ENCODE measurements at places on chromosomes 11 and 22.

DNA sequence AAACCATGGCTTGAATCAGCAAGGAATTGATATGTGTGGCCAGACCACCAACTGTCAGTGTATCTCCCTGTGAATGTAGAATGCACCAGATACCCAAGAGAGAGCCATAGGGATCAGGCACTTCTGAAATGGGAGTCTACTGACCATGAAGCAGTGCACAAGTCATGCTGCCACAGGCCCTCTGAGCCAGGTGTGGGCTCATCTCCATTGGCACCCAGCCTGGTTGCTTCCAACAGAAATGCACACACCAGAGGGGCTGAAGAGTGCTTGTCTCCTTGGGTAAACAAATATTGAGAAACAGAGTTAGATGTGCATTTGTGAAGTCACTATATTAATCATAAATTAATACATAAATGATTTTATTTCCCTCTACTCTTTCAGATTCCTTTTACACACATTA lies 28.4 kb upstream of the PANX1 start:
- no peak for DNase-seq

DNA sequence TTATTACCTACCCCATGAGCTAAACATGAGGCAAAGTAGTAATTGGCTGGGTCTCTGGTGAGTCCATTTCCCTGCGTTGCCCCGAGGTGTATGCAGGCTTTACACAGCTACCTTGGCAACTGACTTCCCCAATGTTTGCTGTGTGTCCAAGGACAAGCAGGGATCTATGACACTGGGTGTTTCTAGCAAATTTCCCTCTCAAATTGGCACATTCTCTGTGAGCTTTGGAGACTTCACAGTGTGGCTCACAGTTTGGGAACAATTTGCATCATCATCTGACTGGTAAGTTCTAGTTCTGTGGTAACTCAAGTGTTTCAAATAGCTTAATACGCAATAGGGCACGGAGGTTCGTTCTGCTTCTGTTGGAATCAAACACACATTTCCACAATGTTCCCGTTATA lies 12.5 kb downstream of the NNMT start:
- no peak for DNase-seq

DNA sequence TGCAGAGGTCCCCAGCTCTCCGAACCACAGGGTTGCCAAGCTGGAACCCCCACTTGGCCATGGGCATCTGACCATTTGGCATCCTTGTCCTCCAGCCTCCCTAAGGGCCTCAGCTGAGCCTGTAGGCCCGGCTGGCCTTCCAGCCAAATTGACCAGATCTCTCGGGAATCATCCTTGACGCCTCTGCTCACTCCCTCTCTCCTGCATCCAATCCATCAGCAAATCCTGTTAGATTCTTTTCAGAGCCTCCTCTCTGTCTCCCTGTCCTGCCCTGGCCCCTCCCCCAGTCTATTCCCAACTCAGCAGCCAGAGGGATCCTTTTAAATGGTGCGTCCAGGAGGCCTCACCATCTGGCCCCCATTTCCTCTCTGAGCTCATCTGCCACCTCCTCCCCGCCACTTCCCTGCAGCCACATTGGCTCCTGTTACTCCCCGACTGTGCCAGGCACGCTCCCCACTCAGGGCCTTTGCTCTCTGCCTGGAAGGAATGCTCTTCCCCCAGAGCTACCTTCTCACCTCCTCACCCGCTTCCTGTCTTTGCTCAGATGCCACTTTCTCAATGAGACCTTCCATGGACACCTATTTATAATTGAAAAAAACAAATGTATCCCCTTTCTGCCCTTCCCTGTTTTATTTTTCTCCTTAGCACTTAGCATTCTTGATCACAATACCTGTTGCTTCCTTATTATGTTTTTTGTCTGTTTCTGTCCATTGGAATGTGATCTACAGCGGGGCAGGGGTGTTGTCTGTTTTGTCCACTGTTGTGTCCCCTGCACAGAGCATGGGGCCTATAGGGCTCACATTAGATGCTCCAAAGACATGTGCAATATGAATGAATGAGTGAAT lies 78.1 kb downstream of the NFAM1 start:
- peak; percentile 90 for DNase-seq

DNA sequence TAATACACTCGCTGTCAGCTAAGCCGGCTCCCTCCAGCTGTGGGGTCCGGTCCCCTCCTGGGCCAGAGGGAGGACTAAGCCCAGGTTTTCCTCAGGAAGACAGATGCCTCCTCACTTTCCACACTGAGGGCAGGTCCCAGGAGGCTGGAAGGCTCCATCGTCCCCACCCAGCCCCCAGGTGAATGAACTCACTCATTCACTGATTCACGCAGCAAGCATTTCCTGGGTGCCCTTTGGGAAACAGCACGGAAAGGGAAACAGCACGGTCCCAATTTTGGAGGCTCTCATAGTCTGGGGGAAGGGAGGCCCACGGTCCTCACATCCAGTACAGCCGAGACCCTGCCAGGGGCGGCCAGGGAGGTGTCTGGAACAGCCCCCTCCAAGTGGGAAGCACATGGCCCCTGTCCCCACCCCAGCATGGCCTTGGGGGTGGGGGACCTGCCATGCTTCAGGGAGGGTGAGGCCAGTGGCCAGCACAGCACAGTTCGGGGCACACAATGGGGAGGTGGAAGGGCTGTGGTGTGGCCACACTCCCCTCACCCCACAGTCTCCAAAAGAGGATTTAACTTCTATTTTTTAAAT lies 9.3 kb upstream of the TH start:
- no peak for DNase-seq

DNA sequence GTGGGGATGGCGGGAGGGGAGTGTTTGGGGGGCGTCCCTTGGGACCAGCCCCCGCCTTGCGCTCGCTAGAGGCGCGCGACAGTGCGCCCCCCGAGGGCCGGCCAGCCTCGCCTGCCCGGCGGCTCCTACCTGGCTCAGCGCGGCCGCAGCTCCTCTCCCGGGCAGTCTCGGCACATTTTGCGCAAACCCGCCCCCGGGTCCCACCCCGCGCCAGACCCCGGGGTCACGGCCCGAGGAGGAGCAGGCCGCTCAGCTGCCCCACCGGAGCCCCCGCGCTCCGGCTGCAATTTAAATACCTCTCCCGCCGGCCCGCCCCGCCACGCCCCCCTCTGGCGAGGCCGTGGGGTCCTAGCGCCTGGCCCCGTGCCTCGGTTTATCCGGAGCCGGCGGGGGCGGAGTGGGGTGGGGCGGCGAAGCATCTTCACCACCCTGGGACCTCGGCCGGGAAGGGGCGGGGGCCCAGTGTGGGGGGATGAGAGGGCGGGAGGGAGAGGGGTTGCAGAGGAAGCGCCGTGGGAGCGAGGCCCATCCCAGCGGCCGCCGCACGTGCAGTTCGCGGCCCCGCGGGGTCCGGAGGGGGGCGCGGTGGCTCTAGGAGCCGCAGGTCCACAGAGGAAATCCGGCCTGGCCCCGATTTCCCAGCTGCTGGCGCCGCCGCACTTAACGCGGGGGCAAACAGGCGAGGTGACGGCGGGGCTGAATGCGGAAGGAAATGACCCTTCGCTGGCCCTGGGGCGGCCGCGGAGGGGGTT lies at the start of gene LRRC32:
LRRC32 (minus strand) TSS at position 263 of the 752 bp plus-strand sequence. CDS start 4,793 bp downstream, outside the sequence.
- peak; percentile 80 for DNase-seq

DNA sequence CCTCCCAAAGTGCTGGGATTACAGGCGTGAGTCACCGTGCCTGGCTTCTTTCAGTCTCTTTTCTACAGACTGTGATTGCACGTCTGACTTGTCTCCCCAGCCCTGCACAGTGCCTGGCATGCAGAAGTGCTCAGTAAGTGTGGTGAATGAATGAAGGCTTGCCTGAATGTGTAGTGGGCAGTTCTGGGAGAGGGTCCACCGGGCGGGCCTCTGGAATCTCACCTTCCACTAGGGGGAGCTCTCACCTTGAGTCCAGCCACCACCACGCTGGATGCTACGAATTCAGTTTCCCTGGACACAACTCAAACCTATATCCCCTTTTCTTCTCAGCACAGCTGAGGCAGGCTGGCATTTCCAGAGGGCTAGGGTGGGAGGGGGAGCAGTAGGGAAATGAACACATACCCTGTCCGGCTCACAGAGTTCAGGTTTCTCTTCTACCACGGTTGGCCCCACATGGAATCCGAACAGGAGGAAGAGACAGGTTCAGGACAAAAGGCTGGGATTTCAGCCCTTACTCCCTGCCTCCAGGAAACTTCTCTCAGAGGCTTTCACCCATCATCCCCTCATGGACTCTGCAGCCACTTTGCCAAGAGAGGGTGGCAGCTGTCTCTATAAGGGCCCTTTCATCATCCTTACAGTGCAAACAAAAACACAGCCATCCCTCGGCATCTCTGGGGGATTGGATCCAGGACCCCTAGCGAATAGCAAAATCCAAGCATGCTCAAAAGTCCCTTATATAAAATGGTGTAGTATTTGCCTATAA lies 86.8 kb downstream of the NECTIN1 start:
- DNase-seq = peak; percentile 80

- peak; percentile 92 for DNase-seq
These were observed 72.9 kb upstream of the SEPTIN5 start for GRCh38 chr22:19641254-19641982.

GRCh38 chr22:40898850-40899357 lies 37.0 kb upstream of the DNAJB7 start:
- DNase-seq = no peak

- DNase-seq = no peak
These were observed 73.0 kb upstream of the APOA1 start for GRCh38 chr11:116910378-116910777.

Measured in endodermal cell (in vitro differentiated cells).